ENCODE measurements at places on chromosomes 2 and 18.

GRCh38 chr2:120227111-120227991 lies 4.2 kb upstream of the TMEM185B start:
- DNase-seq, result no peak

GRCh38 chr2:105129722-105130232 lies 91.9 kb downstream of the MRPS9 start:
- DNase-seq, result no peak

DNA sequence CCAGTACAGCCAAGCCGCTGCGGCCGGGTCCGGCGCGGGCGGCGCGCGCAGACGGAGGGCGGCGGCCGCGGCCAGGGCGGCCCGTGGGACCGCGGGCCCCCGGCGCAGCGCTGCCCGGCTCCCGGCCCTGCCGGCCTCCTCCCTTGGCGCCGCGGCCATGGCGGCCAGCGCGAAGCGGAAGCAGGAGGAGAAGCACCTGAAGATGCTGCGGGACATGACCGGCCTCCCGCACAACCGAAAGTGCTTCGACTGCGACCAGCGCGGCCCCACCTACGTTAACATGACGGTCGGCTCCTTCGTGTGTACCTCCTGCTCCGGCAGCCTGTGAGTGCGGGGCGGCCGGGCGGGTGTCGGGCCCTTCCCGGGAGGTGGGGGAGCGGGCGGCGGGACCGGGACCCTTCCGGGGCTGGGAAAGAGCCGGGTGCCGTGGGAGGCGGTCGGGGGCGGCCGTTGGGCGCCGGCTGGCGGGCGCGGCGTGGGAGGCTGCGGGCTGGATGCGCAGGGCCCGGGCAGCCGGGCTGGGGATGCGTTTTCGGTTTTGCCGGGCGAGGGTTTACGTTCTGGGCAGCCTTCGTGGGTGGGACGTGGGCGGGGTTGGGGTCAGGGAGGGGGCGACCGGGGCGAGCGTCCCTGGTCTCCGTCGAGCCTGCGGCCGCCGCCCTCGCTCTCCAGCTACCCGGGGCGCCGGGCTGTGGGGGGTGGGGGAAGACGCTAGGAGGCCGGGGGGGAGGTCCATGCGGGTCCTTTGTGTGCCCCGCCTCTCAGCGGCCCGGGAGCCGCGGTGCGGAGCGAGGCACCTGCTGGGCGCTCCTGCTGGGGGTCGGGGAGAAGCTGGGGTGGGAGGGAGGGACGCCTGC lies 537 bp downstream of the AGFG1 start:
- DNase-seq, result no peak

GRCh38 chr2:97678298-97678697 lies 8.8 kb downstream of the C2orf92 start:
- DNase-seq, result no peak

- no peak for DNase-seq
Observed at GRCh38 chr2:133504566-133505505, 63.4 kb downstream of the NCKAP5 start.

DNA sequence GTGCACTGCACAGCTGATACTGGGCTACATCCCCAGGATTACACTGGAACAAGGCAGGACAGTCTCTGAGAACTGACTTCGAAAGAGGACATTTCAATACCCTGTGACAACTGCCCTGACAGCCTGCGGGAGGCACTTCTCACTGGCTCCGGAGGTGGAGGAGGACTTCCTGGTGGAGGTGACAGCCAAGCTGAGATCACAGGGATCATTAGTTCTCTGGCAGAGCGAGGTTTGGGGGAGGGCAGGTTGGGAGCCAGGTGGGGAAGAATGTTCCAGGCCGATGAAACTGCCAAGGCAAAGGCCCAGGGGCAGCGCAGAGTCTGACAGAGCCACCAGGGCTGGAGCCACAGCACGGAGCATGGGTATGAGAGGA lies 28.0 kb upstream of the NPAS2 start:
- DNase-seq, result no peak

DNA sequence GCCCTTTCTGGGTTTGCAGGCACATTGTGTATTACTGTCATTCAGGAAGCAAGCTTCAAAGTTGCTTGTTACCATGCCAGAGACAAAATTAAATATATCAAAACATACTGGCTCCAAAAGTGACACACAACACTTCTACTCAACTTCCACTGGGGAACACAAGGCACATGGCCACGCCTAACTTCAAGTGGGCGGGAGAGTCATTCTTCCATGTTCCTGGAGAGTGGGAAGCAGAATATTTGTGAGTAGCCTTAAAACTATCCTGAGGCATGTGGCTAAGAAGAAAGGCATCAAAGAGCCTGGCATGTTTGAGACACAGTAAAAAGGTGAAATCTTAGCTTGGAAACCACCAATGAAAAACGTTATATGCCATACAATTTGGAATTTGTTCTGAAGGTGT lies 90.5 kb upstream of the TACR1 start:
- DNase-seq, result no peak

- DNase-seq, result no peak
Observed at GRCh38 chr2:193608451-193608850, 1413.7 kb upstream of the TMEFF2 start.

Measured in midbrain (tissue), 1 donor.